Activated CD4-positive, alpha-beta T cell treated with anti-CD3 and anti-CD28 coated beads for 24 hours (primary cell): ENCODE measurements at places on chromosomes 7 and 10.

GRCh38 chr7:45026013-45026412 is 26.0 kb downstream of the CCM2 start:
- DNase-seq: no peak

GRCh38 chr10:60340973-60341372 is 48.7 kb downstream of the ANK3 start:
- DNase-seq: no peak

DNA sequence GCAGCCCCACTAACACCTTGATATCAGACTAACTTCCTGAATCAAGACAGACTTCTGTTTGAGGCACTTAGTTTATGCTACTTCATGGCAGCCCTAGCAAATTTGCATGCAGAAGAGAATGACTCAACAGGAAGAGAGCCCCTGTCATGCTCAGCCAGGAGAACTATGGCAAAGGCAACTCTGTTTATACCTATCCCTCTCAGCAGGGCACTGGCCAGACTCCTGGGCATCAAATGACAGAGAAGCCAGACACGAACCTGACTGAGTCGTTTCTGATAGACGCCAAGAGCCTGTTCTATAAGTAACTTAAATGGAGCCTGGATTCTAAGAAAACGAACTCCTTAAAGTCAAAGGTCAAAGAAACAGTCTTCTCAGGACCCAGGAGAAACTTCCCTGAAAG is 50.9 kb upstream of the UNC5B start:
- DNase-seq: no peak

GRCh38 chr7:88969167-88969566 is 173.6 kb upstream of the TEX47 start:
- no peak for DNase-seq

- DNase-seq: no peak
These were observed 3.9 kb downstream of the PTPRZ1 start for GRCh38 chr7:121876656-121877500.

- DNase-seq: no peak
These were observed 221.8 kb upstream of the KLF6 start for GRCh38 chr10:4006858-4007257.
